ENCODE measurements at places on chromosomes 6 and 20.
A peak's percentile ranks its signal among the peaks of the same experiment; 100 is the strongest.

- DNase-seq = peak; percentile 81
Observed at GRCh38 chr20:62368976-62369814, 2.1 kb upstream of the LAMA5 start.

GRCh38 chr6:99608059-99608885, 1.6 kb downstream of the PRDM13 start:
- no peak for DNase-seq

DNA sequence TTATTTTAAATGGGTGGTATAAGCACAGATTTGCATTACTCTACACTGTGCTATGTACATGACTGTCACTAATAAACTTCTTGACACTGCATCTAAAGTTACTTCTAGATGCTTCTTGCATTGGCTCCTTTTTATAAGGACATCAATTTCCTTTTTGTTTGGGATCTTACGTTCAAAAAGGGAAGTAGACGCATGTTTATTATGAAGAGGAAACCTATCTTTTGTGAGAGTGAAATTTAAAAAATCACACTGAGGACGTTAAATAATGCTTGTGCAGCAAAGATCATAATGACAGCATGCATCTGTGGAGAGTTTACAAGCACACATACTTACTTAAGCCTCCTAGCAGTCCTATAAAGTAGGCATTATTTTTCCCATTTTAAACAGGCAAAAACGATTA, 479.5 kb downstream of the CD83 start:
- no peak for DNase-seq

DNA sequence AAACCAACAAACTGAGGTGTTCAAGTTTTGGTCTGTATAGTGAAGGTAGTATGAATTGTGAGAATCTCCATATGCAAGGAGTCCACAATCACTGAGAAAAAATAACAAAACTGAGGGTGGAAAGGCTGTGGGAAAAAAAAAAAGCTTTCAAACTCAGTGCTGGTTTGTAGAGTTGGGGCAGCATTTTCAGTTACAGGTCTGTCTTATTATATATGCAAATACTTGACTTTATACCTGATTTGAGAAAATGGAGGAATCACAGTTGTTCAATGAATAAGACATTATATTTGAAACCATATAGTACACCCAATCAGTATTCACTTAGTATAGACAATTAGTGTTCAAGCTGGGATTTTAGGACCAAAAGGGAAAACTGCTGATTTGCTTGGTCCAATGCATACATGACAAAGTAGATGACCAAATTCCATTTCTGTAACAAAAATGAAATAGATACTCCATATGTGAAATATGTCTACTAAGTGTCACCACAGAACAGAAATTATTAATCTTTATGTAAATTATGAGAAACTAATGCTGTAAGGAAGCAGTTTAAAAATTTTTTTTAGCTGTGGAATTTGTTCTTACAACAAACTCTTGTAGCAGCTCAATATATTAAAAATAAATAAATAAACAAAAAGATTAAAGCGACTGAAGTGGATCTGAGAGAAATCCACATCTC, 187.7 kb downstream of the ASCC3 start:
- no peak for DNase-seq

DNA sequence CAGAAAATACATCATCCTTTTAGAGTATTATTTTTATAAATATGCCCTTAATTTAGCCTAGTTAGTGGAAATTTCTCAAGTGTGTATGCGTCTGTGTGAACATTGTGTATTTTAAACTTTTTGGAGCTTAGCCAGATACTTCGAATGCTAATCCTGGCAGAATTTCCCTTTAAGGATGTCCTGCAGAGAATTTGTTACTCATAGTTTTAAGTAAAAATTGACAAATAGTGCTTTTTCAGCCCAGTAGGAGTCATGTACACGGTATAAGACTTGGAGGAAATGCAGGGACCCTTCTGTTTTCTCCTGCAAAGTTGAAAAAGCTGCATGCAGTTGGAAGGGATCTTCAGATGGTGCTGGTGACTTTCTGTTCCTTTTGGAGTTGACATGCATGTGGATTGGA, at the start of gene FHL5:
FHL5 (plus strand) TSS at position 243 of the 400 bp plus-strand sequence. CDS start 40,486 bp downstream, outside the sequence.
- no peak for DNase-seq

- no peak for DNase-seq
Observed at GRCh38 chr6:1738558-1739081, 128.9 kb downstream of the FOXC1 start.

- DNase-seq = no peak
Observed at GRCh38 chr6:157029980-157030690, 253.0 kb downstream of the ARID1B start.

DNA sequence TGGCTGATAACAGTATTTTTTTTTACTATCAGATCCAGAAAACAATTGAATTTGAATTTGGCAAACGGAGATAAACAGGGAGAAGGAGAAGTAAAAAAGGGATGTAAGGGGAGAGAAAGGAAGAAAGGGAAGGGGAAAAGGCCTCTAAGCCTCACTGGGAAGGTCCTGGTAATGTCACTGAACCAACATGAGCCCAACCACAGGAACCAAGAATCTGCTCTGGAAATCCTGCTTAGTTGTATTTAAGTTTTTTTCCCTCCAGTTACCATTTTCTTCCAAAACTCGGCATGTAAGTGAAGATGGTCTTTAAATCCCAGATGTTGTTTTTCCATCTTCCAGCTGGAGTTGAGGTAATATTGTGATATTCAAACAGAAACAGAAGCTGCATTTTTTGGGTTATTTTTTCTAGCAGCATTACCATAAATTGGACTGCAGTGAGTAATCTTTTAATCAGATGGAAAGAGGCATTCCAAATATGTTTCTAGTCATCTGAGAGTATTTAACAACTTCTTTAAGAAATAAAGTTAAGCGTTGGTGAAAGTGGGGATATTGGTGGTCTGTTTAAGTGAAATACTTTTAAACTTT, 91.1 kb downstream of the TXNDC5 start:
- DNase-seq = no peak

GRCh38 chr6:113414511-113414910, 442.6 kb upstream of the MARCKS start:
- DNase-seq = peak; percentile 16

- DNase-seq = no peak
Observed at GRCh38 chr6:37654727-37655500, 42.8 kb downstream of the MDGA1 start.

DNA sequence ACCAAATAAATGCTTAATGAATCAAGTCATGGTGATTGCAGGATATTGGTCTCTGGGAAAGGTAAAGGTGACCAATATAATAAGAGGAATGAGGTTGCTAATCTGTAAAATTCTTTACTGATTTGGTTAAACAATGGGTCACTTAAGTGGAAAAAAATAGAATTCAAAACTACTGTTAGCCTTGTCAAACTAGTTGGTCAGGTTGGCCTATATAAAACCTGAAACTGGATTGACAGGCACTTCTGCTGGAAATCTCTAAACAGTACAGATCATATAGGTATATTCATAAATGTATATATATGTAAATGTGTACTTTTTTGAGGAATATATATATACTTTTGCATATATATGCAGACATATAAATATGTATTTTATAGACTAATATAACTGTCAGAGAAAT, 19.7 kb downstream of the PLCB4 start:
- DNase-seq = no peak

- no peak for DNase-seq
Observed at GRCh38 chr6:124441450-124441849, 520.8 kb upstream of the RNF217 start.

DNA sequence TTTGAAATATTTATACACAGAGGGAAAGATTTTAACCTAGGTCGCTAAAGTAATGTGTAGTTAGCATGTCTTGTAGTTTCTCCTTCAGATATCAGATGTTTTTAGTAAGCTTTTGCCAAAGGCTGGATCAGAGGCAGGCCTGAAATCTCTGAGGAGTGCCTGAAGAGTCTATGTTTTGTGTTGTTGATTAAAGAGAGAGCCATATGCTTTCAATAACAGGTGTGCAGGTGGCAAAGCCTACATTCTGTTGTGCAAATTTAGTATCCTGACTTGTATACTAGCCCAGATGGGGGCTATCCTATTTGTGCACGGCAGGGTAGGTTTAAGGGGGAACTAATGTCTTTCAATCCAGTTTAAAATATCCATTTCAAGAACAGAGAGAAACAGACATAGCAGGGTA, 167.1 kb upstream of the ATXN1 start:
- DNase-seq = no peak

All from SHP77 treated with DMSO at 0.1 percent for 48 hours (cell line).